Stimulated activated CD4-positive, alpha-beta T cell treated with anti-CD3 and anti-CD28 coated beads, Interleukin-12 subunit alpha, Interleukin-12 subunit beta, amount 100 ng/mL, for 24 hours (primary cell): ENCODE measurements at places on chromosomes 4 and X.

- no peak for DNase-seq
These were observed 13.1 kb upstream of the SULT1B1 start for GRCh38 chr4:69773484-69773883.

- DNase-seq = no peak
These were observed 149.8 kb upstream of the EOLA2 start for GRCh38 chrX:150088042-150088441.

DNA sequence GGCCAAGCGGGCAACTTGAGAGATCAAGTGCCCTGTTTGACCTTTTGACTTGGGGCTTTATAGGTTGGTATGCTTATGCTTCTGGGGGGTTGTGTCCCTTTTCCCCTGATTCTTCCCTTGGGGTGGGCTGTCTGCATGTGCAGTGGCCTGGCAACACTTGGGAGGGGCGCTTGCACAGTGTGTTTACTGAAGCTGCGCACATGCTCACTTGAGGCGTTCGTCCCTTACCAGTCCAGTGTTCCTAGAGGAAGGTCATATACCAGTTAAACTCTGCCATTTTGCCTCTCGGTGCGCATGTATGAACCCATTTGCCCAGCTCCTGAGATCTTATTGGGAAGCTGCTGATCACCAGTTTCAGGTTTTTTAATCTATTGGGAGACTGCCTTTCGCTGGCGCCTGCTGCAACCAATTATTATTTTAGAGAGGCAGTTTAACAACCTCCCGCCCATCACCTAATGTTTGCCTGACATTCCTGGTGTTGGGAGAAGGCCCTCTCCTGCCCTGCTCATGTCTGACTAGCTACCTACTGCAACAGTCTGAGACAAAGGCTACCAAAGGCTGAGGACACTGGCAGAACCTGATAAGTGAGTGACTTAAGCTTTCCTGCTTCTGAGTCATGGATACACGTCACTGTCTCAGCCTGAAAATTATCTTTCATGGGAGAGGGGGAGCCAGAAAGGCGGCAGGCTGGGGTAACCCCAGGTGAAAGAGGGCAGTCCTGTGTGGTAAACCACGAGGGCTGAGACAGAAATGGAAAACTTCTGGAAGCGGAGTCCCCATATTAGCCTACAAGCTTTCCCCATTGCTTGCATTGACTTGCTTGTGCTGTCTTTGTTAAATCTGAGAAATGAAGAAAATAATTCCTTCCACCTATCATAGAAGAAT is 97.6 kb downstream of the CPE start:
- no peak for DNase-seq

DNA sequence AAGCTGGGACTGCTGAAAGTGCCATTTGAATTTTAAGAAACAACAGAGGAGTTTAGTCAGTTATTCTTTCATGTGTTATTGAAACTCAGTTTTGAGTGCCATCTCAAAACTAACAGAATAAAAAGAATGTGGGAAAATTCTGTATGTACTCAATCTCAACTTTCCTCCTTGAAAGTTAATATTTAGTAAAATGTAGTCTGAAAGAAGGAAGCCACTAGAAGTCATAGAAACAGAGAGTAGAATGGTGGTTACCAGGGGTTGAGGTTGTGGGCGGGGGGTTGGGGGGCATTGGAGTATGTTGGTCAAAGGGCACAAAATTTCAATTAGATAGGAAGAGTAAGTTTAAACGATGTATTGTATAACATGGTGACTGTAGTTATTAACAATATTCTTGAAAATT is 628.3 kb upstream of the MAGEB2 start:
- no peak for DNase-seq

DNA sequence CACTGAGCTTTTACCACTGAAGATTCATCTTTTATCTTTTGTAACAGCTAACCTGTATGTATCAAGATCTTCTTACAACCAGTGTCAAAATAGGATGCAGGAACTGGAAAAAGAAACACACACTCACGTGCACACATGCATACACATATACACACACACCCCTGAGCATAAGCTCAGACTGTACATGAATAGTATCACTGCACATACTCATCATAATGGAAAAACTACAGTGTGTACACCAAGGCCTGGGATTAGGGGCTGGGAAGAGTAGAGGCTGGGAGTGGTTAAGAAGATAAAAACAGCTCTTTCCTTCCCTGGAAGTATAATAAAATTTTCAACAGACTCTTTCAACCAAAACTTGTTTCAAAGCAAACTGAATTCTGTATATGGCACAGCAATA is 73.4 kb downstream of the RELL1 start:
- no peak for DNase-seq

DNA sequence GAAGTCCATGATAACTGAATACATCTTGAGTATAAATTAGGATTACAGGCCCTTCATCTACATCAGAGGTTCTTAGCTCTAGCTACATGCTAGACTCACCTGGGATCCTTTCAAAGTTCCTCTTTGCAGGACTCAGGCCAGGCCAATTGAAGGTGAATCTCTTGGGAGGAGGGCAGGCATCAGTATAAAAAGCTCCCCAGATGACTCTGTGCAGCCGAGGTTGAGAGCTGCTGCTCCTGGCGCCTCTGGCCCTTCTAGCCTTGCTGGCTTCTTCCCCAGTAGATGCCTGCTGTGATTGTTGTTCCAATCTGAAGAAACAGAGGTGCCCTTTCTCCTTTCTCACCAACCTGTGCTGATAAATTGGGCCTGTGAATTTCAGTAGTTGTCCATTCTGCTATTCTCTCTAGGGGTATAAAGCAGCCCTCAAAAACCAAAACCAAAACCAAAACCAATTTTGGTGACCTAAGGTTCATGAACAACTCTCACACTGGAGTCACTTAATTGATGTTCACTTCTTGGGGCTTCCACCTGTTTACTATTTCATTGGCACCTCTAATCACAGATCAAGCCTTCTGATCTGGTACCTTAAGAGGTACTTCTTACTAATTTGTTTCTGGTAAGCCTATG is 78.7 kb downstream of the SUPT20HL2 start:
- DNase-seq = no peak

- DNase-seq = no peak
These were observed 1.2 kb downstream of the BCOR start for GRCh38 chrX:40096395-40097091.
